ENCODE measurements at places on chromosomes 5 and 9.
A peak's percentile ranks its signal among the peaks of the same experiment; 100 is the strongest.

DNA sequence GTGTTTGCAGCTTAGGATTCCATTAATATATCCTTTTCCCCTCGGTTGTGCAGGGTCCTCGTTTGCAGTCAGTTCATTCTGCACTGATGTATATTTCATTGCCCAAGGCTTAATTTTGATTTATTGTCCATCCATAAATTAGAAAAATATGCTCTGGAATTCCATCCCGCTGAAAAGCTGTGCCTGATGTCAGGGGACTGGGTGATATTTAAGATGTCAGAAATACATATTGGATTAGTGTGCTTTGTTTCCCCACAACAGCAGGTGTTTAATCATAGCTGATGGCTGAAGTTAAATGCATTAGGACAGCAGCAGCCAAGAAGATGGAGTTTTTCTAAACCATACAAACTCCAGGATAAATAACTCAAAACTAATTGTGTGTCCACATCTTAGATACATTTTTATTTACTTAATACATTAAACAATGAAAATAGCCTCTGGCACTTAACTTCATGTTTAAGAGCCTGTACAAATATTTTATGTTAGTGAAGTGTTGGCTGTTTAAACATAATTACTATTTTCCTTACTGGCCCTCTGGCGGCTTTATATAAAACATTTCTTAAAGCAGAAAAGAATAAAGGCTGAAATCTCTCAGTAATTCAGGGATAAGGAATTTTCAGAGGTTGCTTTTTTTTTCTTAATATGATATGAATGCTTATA lies 170.4 kb upstream of the TBCA start:
- DNase-seq: no peak

- no peak for DNase-seq
Observed at GRCh38 chr9:125878164-125878631, 131.0 kb downstream of the PBX3 start.

GRCh38 chr9:105079457-105079856 lies 151.5 kb upstream of the ABCA1 start:
- no peak for DNase-seq

- no peak for DNase-seq
Observed at GRCh38 chr5:21574438-21574837, 1278.7 kb downstream of the CDH12 start.

- DNase-seq: no peak
Observed at GRCh38 chr5:53019320-53019719, 30.2 kb downstream of the ITGA2 start.

DNA sequence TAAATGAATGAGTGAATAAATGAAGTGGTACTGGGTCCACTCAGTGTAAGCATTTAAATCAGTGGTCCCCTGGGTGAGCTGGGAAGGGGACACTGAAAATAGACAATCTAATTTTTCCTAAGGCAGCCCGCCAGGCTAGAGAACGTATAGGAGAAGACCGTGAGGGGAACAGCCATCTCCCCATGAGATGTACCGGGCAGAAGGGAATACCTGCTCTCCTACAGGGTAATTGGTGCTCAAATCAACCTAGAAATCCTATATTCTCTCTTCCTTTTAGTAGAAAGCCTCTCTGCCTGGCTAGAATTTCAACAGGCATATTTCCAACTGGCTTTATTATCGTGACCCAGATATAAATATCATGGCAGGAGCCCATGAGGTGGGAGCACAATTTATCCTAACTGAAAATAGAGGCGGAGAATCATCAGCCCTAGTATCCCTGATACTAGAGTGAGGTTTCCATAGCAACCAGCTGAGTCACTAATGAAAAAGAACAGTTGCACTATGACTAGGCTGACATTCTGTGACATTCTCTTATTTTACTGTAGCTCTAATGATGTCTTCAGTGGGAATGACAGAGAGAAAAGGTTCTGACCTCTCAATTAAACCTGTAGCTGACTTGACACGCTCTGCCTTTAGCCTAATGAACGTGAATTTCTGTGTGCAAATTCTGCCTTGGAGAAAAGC lies 96.5 kb upstream of the CAST start:
- DNase-seq: peak; percentile 5

DNA sequence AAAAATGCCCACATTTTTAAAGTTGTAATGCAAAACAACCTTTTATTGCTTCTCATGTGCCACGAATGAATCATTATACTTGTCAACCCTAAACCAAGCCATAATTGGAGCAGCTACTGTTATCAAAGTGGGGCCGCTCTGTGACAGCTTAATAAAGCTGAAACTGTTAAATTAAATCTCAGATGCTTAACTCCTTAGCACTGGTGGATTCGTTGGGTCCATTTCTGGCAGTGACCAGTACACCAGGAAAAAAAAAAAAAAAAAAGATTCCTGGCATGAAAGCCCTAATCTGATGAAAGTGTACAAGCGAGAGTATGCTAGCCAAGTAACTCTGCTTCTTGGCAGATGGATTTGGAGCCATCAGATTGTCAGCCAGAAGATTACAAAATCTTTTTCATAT lies 164.8 kb downstream of the ZSWIM6 start:
- DNase-seq: no peak

GRCh38 chr5:91850031-91850430 lies 466.9 kb upstream of the ARRDC3 start:
- no peak for DNase-seq

DNA sequence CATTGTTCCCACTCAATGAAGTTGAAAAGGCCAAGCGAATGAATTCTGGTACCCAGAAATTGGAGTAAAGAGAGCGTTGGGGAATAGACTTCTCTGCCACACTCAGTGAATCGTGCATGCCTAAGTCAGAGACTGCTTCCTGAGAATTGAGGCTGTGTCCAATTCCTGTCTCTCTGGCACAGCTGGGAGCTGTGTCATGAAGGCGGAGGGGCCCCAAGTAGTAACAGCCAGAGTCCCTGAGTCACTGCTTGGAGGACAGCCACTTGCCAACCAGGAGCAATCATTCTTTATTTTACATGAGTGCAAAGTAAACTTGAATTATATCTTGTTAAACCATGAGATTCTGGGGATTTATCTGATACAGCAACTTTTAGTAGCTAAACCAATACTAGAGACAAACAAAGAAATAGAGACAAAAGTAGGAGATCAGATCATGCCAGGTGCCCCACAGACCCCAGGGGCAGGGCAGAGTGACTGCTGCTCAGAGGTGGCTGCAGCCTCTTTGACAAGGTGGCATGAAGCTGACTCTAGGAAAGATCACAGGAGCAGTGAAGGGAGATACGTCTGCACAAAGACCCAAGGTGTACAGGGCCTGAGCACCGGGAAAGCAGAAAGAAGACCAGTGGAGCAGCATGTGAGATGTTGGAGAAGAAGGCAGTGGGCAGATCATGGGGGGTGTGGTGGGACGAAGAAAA lies 246.0 kb downstream of the GADD45G start:
- no peak for DNase-seq

- DNase-seq: no peak
Observed at GRCh38 chr5:111931655-111932054, 174.7 kb upstream of the NREP start.

DNA sequence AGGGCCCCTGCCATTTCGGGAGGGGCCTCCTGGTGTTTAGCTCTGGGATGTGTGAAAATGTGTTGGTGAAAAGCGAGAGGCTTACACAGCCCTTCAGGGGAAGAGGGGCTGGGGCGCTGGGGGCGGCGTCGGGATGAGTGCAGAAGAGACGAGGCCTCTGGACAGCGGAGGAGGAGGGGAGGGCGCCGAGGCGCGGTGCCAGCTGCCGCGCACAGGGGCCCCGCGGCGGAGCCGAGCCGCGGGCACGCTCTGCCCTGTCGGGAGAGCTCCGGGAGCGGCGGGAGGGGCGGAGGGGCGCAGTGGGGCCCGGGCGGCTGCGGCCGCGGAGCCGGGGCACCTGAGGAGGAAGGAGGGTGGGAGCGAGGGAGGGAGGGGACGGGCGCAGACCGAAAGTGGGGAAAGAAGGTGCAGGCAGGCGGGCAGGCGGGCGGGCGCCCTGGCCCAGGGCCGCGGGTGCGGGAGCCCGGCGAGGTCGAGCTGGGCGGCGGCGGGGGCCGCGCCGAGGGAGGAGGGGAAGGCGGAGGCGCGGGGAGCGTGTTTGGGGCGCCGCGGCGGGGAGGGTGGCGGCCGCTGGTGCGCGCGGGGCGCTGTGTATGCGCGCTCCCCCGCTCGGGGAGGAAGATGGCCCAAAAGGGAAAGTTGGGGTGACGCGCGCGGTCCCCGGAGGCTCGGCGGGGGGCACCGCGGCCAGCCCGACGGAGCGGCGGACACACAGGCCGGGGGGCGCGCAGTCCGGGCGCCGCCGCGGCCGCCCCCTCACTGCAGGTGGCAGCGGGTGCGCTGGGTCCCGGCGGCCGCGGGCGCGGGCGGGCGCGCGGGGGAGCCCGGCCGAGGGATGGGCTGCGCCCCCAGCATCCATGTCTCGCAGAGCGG lies at the start of gene PDE8B:
TSS of gene PDE8B (plus strand) at position 590 of the 873 bp plus-strand sequence. CDS start at position 836, 246 bp downstream.
- no peak for DNase-seq

- no peak for DNase-seq
Observed at GRCh38 chr5:171965745-171966144, 40.7 kb downstream of the FBXW11 start.

DNA sequence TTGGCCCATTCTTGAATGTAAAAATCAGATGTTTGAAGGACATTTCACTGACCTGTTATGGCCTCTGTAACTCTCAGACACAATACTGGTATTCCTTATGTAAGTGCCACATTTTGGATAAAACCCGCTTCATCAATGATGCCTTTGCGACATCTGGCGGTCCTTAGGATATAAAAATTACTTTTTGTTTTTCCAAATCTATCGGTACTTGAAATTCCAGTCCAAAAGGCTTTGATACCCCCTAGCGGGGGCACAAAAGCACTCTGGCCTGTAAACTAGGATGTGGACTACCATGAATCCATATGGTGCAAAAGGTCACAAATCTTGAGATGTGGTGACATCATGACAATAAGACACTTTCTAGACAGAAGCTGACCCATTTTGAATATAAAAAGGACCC lies 291.8 kb downstream of the KIAA0825 start:
- no peak for DNase-seq

GRCh38 chr9:114945616-114946412 lies 15.4 kb upstream of the TNFSF8 start:
- DNase-seq: no peak

- no peak for DNase-seq
Observed at GRCh38 chr5:117551236-117551635, 976.6 kb upstream of the SEMA6A start.

DNA sequence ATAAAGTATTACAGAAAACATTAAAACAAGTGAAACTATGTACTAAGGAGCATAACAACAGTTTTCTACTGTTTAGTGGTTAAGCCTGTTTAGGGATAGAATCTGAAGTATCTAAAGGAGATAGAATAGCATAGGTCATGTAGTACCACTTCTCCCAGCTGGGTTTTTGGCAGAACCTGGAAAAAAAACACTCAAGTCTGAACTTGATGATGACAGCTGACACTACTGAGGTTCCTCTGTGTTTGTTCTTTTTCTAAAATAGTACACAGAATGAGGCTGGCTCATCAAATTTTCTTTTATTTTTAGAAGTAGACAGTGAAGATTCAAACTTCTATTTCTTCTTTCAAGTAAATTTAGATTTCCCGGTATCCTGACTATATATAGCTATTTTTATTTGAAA lies 203.8 kb upstream of the ACO1 start:
- no peak for DNase-seq

GRCh38 chr5:143033535-143034250 lies 263.5 kb downstream of the ARHGAP26 start:
- DNase-seq: no peak

GRCh38 chr5:149807176-149807575 lies 77.1 kb downstream of the PPARGC1B start:
- no peak for DNase-seq

GRCh38 chr9:35710818-35711500 lies 21.0 kb downstream of the TLN1 start:
- DNase-seq: no peak

DNA sequence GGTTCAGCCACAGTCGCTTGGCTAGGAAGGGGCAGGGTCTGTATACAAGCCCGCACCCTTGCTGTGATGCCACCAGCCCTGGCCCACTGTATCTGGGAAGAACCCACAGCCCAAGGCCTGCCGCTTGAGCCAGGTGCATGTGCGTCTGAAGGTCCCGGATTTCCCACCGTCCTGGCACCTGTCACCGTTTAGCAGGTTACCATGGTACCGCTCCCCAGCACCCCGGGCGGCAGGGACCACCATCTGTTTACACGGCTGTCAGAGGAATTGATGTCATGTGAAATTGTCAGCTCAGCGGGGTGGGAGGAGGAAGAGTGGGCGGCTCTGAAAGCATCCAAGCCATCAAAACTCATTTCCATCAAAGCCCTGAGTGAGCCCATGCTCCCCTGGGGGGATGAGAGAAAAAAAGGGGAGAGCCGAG lies 92.7 kb downstream of the HRH2 start:
- no peak for DNase-seq

Data from CD4-positive, alpha-beta T cell treated with Interleukin-10 for 1 hour (primary cell).